ENCODE measurements at places on chromosomes 5 and 9. TPM values are rescaled to one million over a fixed set of nuclear protein-coding genes. Genes with fewer than 3 reads are reported as not detected.

UNC13B gene
- total RNA-seq, result 20.4 TPM

XPA gene
- 16.7 TPM for total RNA-seq

DNA sequence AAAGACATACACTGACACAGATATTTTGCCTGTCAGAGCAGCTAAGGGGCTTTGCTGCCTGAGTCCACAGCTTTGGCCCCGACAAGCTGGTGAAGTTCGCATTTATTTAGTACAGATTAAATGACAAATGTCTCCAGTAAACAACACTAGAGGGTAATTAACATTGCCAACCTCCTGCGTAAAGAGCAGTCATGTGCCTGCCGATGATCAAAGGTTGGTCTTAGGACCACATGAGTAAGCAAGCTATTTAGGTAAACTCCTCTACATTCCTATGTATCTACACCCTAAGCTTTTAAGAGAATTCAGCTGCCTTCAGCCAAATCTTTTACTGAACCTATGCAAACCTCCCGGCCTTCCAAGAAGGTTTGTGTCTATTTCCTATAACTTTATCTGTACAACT is 73.0 kb upstream of the PJA2 start:
- H3K4me3 ChIP-seq, result no peak overlapping the region
- H3K4me1 ChIP-seq, result peaks cover 5% of the 10 kb centered on the region
- no peak overlapping the region for H3K27ac ChIP-seq

GRCh38 chr9:121364077-121364476 is 6.0 kb downstream of the STOM start:
- no peaks in the 10 kb centered on the region for H3K27me3 ChIP-seq
- DNase-seq, result no peak
- H3K4me1 ChIP-seq, result peaks cover 89% of the 10 kb centered on the region
- H3K27ac ChIP-seq, result peak overlapping the region; percentile 97

GRCh38 chr9:131587906-131588305 is 42.6 kb downstream of the PRRT1B start:
- H3K4me1 ChIP-seq, result no peaks in the 10 kb centered on the region
- H3K27ac ChIP-seq, result no peak overlapping the region
- no peaks in the 10 kb centered on the region for H3K27me3 ChIP-seq
- H3K4me3 ChIP-seq, result no peak overlapping the region
- no peak for DNase-seq

GRCh38 chr9:110604171-110604601 is 24.6 kb upstream of the SVEP1 start:
- no peak overlapping the region for H3K4me3 ChIP-seq
- DNase-seq, result no peak
- H3K27me3 ChIP-seq, result no peaks in the 10 kb centered on the region
- no peak overlapping the region for H3K27ac ChIP-seq
- no peaks in the 10 kb centered on the region for H3K36me3 ChIP-seq
- H3K4me1 ChIP-seq, result peaks cover 4% of the 10 kb centered on the region

DNA sequence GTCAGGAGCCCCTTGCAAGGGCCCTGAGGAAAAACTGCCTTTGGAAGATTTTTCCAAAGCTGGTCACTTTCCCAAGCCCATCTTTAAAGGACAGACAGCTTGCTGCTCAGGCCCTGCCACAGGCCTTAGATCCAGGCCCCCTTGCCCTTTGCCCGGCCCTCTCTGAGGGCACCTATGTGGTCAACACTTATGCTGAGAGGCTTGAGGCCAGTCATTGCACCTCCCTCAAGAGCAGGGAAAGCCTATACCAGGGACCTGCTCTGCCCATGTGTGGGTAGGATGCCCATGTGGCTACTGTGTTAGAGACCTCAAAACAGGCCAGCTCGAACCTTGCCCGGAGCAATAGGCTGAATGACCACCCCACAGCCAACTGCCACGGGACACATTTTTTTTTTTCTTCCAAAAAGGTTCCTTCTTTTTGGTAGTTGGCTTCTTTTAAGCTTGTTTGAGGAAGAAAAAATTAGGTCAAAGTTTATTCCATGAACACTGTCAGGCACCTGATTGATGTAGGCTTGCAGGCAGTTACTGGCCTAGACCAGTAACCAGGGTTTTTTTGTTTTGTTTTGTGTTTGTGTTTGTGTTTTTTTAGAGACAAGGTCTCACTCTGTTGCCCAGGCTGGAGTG is 3.8 kb downstream of the TCF7 start:
- no peak overlapping the region for H3K4me3 ChIP-seq
- H3K4me1 ChIP-seq, result peaks cover 15% of the 10 kb centered on the region
- no peaks in the 10 kb centered on the region for H3K27me3 ChIP-seq
- no peaks in the 10 kb centered on the region for H3K36me3 ChIP-seq
- no peak for DNase-seq
- H3K27ac ChIP-seq, result no peak overlapping the region

GRCh38 chr5:76733049-76733417 is 17.1 kb downstream of the F2R start:
- H3K4me1 ChIP-seq, result no peaks in the 10 kb centered on the region
- DNase-seq, result no peak
- no peaks in the 10 kb centered on the region for H3K36me3 ChIP-seq
- no peak overlapping the region for H3K4me3 ChIP-seq
- no peak overlapping the region for H3K27ac ChIP-seq
- no peaks in the 10 kb centered on the region for H3K27me3 ChIP-seq

DNA sequence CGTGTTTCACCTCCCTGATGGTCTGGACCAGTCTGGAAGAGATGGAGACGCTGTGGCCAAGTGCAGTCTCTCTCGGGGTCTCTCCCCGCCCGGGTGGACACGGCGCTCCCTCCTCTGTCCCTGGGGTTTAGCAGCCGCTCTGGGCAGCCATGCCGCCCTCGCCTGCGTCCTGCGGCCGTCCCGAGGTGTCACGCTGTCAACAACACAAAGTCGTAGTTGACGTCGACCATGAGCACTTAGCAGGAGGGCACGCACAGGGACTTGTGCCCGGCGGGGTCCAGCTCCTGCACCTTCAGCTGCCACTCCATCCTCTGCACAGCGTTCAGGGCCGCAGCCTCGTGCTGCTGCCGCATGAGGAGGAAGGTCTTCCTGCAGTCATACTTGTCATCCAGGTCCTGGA is 368.9 kb downstream of the CDH9 start:
- no peak overlapping the region for H3K4me3 ChIP-seq
- no peaks in the 10 kb centered on the region for H3K36me3 ChIP-seq
- no peaks in the 10 kb centered on the region for H3K4me1 ChIP-seq
- no peak for DNase-seq

DNA sequence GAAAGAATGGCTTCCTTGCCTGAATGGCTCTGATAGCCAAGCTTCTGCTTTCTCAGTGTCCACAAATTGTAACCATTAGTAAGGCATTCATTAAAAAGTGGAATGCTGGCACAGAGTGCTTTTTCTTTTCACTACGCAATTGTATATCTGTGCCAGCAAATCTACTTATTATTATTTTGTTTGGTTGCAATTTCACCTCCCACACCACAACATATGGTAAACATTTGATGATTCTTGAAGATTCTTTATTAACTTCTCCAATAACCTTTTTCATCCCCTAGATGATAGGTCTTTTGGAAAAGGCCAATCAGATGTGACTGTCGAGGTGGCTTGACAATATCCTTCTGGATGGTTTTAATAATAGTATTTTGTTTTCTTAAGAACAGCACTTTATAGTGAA is 234.1 kb downstream of the TMEM38B start:
- DNase-seq, result no peak
- no peaks in the 10 kb centered on the region for H3K27me3 ChIP-seq

GRCh38 chr9:136078498-136079011 is 16.5 kb downstream of the NACC2 start:
- no peak overlapping the region for H3K4me3 ChIP-seq
- DNase-seq, result no peak
- H3K36me3 ChIP-seq, result no peaks in the 10 kb centered on the region
- peaks cover 47% of the 10 kb centered on the region for H3K4me1 ChIP-seq
